Naive thymus-derived CD4-positive, alpha-beta T cell (primary cell): ENCODE measurements at places on chromosomes 13 and 19. TPM values are rescaled to one million over a fixed set of nuclear protein-coding genes. Genes with fewer than 3 reads are reported as not detected.

The KIRREL2 gene
- not detected for total RNA-seq

The TUBA3C gene
- total RNA-seq: not detected

The MZF1 gene
- total RNA-seq: 51.8 TPM

The WASF3 gene
- 0.20 TPM for total RNA-seq

The ACP5 gene
- total RNA-seq: 18.3 TPM

The ZDHHC20 gene
- 71.7 TPM for total RNA-seq

The GIPR gene
- 4.6 TPM for total RNA-seq

The DAND5 gene
- 0.15 TPM in 1 of 2 replicates, not detected in the other for total RNA-seq

The SAE1 gene
- 114 and 115 TPM in 2 replicates for total RNA-seq

The PRR12 gene
- 68.4 TPM for total RNA-seq

The LSR gene
- total RNA-seq: 23.8 TPM

The KIR2DL3 gene
- total RNA-seq: 0.27 TPM

The PALM gene
- not detected in 2 replicates for total RNA-seq

The MBD3L2 gene
- not detected for total RNA-seq

The RFPL4AL1 gene
- not detected for total RNA-seq

The OCEL1 gene
- total RNA-seq: 31.2 TPM

The UQCR11 gene
- total RNA-seq: 148 TPM
